ENCODE measurements at places on chromosomes 2 and 18. TPM values are rescaled to one million over a fixed set of nuclear protein-coding genes. Genes with fewer than 3 reads are reported as not detected.

GRCh38 chr18:55435592-55435991 lies 152.4 kb downstream of the TCF4 start:
- no peak for DNase-seq

DNA sequence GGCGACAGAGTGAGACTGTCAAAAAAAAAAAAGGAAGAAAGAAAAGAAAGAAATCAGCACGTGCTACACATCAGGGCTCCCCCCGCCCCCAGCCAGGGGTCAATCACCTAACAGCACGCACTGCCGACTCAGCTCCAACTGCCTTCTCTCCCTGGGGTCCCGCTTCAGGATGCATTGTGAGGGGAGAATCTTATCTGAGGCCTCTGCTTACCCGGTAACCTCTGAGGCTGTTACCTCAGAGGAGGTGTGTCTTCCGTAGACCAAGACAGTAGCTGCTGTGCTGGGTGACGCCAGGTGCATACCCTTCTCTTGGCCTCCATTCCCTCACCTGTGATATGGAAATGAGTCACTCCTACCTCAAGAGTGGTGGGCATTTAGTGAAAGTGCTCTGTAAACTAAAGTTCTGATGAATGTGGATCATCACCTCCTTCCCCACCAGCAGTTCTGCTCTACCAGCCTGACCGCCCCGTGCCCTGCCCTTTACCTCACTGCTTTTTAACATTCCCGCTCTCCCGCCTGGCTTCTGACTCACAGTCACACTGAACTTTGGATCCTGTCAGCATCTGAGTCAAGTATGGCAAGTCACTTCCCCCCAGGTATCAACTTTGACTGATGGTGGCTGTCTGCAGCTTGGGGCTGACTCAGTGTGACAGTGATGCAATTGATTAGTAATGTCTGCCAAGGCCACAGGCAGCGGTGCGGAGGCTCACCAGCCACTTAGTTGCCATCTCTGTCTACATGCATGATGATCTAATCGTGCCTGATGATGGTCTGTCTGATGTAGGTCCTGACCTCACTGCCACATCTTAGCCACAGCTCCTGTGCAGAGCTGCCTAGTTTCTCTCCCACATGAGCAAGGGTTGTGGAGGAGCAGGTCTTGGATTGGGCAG lies 20.1 kb downstream of the ARID5A start:
- no peak for DNase-seq

DNA sequence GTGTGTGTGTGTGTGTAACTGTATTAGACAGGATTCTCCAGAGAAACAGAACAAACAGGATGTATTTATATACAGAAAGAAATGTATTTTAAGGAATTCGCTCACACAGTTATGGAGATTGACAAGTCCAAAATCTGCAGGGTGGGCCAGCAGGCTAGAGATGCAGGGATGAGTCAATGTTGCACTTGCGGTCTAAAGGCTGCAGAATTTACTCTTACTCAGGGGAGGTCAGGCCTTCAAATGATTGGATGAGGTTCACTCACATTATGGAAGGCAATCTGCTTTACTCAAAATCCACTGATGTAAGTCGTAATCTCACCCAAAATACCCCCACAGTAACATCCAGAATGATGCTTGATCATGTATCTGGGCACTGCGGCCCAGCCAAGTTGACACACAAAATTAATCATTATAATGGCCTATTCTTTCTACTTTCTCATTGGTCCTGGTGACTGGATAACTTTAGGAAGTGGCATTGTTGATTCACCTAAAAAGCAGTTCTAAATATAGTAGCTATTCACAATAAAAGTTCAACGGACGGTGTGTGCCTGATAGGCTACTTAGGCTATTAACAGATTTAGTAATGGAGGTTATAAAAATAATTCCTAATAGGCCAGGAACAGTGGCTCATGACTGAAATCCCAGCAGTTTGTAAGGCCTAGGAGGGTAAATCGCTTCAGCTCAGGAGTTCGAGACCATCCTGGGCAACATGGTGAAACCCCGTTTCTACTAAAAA lies 40.6 kb upstream of the ACYP2 start:
- DNase-seq, result no peak

DNA sequence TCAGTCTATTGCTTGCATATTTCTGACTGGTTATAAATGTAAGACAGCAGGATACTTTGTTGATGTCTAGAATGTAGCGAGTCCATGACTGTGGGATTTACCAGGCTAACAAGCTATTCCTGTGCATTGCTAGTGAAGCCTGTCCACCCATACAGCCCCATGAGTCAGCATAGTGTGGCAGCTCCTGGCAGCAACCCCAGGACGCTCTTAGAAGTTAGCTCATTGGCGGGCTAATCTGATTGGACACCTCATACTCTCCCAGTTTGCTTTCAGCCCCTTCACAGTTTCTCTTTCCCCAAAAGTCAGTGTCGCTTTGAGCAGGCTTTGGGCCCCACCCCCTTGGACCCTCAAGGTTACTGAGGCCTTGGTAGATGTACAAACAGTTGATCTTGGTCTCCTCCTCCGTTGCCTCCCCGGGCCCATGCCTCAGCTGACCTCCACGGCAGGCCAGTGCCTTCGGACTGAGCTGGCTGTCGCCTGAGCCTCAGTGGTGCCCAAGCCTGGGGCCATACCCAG lies 48.0 kb downstream of the COA5 start:
- no peak for DNase-seq

DNA sequence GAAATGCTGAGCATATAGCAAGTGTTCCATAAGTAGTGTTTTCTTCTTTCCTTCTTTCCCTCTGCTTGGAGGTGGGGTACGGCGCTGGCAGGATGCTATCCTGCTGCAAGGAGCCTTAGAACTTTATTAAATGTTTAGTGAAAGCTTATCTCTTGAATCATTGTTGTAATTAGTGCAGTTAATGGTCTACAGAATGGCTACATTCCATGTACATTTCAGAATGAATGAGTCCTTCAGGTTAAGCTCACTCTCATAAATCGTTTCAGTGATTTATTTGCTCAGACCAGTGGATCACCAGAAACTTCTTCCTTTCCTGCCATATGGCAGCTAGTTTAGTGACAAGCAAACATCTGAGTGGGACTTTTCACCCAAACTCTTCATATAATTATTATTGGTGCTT lies 3.3 kb upstream of the YWHAQ start:
- no peak for DNase-seq

- peak; percentile 35 for DNase-seq
These were observed 128.4 kb upstream of the CBLN2 start for GRCh38 chr18:72672364-72673184.

DNA sequence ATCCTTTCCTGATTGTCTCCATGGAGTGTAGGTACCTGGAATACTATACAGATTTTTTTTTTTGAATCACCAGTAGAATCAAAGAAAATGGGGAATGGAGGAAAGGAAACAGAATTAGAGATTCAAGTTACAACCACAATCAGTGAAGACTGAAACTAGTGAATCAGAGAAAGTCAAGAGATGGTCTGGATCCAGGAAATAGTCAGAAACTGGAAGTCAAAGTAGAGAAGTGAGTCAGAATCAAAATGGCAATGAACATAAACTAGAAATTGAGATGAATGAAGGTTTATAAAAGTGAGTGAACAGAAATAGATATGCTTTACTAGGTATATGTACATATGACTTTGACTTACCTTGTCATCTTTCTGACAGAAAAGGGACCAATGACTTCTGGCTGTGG lies 579.0 kb downstream of the PLCL1 start:
- no peak for DNase-seq

DNA sequence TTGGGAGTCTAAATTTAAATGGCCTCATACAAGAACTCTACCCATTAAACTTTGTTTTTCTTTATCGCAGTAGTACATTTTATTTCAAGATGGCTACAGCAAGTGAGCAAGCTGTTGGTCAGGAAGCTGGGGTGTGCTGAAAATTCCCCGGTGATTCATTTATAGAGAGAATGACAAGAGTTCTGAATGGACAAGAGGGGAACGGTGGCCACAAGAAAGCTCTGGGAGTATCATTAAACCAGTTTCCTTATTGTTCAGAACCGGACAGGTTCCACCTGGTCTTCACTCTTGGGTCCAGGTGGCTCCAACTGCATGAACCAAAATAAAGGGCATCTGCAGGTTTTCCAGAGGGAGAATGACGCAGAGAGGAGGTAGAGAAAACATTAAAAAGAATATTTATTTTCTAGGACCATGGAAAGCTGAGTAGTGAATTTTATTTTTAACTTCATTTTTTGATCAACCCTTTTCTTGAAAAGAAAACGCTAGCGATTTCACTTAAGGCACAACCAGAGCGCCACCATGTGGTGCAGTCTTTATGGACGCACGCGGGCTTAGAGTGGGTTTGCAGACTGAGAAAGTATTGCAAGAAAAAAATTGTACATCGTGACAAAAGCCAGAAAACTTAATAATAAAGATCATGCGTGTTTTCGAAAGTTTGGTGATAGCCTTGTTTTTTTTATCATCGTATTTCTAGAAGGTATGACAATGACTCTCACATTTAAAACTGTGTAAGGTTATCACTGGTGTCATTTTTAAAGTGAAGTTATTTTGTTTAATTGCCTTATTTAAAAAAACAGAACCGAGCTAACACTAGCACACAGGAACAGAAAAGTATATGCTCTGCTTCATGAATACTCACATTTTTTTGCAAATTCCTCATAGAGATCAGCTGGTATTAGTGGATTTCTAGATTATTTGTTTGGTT lies 97.9 kb upstream of the NOL4 start:
- peak; percentile 53 for DNase-seq

- no peak for DNase-seq
These were observed 179.9 kb upstream of the MSH6 start for GRCh38 chr2:47602996-47603395.

DNA sequence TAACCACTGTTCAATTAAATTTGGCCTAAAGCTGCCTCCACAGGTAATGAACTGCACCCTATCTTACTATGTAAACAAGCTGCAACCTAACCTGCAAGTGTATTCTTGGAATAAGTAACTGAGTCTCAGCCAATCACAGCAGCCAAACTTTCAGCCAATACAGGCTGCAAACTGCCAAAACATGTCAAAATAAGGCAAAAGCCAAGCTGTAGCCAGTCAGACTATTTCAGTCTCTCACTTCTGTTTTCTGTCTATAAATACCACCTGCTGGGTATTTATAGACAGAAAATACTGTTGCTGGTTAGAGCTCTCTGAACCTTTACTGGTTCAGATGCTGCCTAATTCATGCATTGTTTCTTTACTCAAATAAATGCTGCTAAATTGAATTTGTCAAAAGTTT lies 14.3 kb downstream of the C2orf76 start:
- DNase-seq, result no peak

GRCh38 chr18:57802213-57803102 lies 657 bp downstream of the ATP8B1 start:
- DNase-seq, result no peak

GRCh38 chr2:62485761-62486438 lies 20.1 kb downstream of the TMEM17 start:
- no peak for DNase-seq

DNA sequence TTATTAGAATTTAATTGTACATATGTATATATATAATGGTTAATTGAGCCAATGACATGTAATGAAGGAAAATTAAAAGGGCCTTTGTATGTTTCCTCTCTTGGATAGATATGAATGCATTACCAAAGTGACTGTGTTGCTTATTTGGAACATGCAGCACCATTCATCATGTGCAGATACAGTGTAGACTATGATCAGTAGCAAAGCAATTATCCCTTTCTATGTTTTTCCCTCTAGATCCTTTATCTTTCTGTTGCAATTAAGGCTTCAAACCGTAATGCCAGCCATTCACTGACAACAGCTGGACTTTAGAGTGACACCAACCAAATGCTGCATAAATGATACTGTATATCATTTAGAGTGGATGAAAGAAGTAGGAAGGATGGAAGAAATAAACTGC lies 565.2 kb downstream of the NRXN1 start:
- no peak for DNase-seq

- DNase-seq, result no peak
These were observed 131.0 kb downstream of the CCDC85A start for GRCh38 chr2:56314796-56315195.

DNA sequence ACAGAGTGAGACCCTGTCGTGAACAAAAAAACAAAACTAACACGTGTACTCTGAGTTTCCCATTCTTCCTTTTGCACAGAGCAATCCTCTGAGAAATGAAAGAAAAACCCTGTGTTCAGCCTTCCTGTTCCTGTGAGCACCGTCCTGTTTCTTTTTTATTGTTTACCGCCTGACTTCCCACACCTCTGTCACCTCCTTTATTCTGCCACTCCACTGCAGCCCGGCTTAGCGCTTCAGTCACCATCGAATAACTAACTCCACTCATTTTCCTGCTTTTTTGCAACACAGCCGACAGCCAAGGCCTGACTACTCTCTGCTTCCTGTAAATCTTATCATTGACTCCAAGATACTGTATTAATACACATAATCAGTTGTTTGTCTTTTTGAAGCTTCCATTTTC lies 40.9 kb downstream of the TGOLN2 start:
- no peak for DNase-seq

- DNase-seq, result peak; percentile 63
These were observed at the start of gene SCN7A for GRCh38 chr2:166494140-166494624. TSS of gene SCN7A (minus strand) at chr2:166494249. CDS start at chr2:166477696, 16,553 bp downstream.

- no peak for DNase-seq
These were observed 177.1 kb downstream of the IRS1 start for GRCh38 chr2:226622484-226622883.

- peak; percentile 54 for DNase-seq
These were observed 97.2 kb downstream of the AGPS start for GRCh38 chr2:177489719-177490301.

DNA sequence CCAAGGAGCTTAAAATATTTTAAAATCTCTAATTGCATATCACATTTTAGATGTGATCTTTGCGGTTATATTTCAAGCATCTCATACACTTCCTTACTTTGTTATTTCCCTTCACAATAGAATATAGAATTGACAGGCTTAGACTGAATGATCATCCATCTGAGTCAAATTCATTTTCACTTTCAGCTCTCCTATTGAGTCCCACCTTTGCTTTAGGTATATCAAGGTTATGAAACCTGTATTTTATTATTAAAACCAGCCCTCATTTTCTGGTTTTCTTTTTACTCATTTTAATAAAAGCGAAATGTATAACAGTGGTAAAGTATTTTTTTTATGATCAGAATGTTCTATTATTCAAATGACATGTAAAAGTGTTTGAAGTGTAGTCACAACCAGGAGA lies 162.9 kb upstream of the KYNU start:
- no peak for DNase-seq

GRCh38 chr2:72719416-72719815 lies 106.4 kb downstream of the EXOC6B start:
- DNase-seq, result no peak

GRCh38 chr18:21714474-21714873 lies 9.9 kb upstream of the ABHD3 start:
- DNase-seq, result no peak

GRCh38 chr2:36800381-36800780 lies 103.9 kb downstream of the VIT start:
- no peak for DNase-seq

ANKRD53 gene
- polyA plus RNA-seq, result 0.89 TPM

REG3G gene
- polyA plus RNA-seq, result not detected

SLC8A1 gene
- polyA plus RNA-seq, result 68.4 TPM

RAB17 gene
- 11.5 TPM for polyA plus RNA-seq

HOXD9 gene
- 73.8 TPM for polyA plus RNA-seq

HOXD13 gene
- 0.10 TPM for polyA plus RNA-seq

CYTIP gene
- 1.9 TPM for polyA plus RNA-seq

NR4A2 gene
- polyA plus RNA-seq, result 3.1 TPM

ONECUT2 gene
- 0.22 TPM for polyA plus RNA-seq

Data from right renal pelvis (tissue), 4 donors.